SK-MEL-5 (cell line): ENCODE measurements at places on chromosomes 13 and 19.
A peak's percentile ranks its signal among the peaks of the same experiment; 100 is the strongest.

DNA sequence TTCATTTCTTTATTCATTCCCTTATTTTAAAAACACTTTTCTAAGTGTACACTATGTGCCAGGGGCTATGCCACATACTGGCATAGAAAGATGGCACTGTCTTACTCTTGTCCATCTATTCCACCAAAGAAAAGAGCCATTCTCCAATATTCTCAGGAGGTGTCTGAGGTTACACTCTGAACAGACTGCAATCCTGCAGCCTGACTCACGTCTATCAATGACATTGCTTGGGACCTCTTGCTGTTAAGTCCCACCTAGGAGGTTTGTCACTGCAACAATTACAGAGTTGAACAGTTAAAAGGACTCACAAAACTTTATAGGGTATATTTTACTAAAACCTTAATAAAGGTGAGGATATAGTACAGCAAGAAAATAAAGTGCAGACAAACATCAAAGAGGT is 512.9 kb upstream of the HTR2A start:
- DNase-seq = no peak

GRCh38 chr13:21319869-21320641 is 139.0 kb downstream of the ZDHHC20 start:
- no peak for DNase-seq

- DNase-seq = no peak
Observed at GRCh38 chr13:31638577-31638976, 100.7 kb upstream of the RXFP2 start.

- no peak for DNase-seq
Observed at GRCh38 chr13:111368091-111368490, 47.6 kb downstream of the TEX29 start.

GRCh38 chr13:42041684-42042035 is 6.8 kb upstream of the DGKH start:
- DNase-seq = peak; percentile 65

DNA sequence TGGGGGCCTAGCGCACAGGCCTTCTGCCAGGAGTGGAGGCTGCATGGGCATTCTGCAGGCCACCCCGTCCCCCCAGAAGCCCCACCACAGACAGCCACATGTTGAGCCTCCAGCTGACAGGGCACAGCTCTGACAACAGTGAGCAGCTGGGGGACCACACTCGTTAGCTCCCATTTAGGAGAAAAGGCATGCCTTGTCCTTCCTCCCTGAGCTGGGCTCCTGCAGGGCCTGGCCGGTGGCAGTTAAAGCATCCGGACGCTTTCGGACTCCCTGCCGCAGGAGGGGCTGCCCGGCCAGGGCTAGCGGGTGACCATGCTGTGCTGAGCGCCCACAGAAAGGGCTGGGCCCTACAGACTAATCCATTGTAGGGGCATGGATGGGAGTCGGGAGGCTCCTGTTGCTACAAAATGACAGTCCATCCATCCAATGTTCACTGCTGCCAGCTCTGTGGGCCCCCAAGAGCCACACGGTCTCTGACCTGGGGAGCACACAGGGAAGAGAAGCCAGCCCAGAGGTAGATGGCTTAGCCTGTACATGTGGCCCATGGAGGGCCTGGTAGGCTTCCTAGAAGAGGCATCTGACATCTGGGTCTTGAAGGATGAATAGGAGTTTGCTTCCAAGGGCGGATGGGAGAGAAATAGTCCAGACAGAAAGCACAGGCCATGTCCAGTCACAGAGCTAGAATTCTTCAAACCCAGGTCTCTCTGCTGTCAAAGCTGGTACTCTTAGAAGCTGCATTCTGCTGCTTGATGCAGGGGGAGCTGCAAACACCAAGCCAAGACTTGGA is 116.5 kb upstream of the VSTM2B start:
- no peak for DNase-seq

DNA sequence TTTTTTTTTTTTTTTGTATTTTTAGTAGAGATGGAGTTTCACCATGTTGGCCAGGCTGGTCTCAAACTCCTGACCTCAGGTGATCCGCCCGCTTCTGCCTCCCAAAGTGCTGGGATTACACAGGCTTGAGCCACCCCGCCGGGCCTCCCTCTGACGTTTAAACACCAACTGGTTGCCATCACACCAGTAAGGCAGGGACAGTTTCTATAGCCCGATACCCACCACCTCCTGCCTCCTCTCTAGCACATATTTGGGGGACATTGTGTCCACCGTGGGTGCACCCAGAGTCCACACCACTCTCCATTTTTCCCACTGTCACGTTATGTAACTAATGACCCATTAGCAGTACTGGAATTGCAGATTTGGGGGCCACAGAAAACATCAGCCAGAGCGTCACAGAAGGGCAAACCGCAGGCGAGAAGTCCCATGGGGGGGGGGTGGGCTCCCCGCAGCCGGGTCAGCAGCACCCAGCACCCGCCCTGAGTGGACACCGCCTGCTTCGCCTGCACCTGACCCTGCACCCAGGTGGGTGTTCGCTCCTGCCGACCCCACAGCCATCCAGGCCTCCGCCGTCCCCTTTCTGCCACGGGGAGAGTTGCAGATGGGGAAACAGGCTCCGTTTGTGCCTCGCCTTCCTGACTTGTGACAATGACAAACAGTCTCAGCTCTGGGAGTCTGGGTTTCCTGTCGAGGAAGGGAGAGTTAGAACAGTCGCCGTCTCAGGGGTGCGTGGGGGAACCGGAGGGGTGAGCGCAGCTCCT is 3.6 kb downstream of the ONECUT3 start:
- DNase-seq = no peak

- no peak for DNase-seq
Observed at GRCh38 chr13:23845105-23845725, 44.0 kb downstream of the MIPEP start.

GRCh38 chr13:74751739-74752138 is 617.5 kb upstream of the KLF12 start:
- DNase-seq = no peak

- no peak for DNase-seq
Observed at GRCh38 chr13:113360446-113360845, 3.5 kb downstream of the GRTP1 start.
